ENCODE measurements at places on chromosomes 11 and 22.

DNA sequence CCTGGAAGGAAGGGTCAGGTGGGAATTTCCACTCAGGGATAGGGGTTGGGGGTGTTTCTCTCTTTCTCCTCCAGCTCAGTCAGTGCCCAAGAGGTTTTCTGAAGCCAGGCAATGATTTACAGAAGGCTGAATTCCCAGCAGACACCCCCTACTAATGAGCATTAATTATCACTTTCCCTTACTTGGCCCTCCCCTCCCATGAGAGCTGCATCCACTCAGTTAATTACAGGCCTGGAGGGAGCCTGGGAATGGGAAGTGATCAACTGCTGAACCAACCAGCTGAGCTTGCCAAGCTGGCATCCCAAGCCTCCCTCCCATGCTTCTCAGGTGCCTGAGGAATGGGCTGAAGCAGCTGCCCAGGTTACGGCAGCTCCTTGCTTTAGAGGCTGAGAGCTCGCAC lies 992 bp downstream of the LGALS12 start:
- DNase-seq = no peak

- peak; percentile 52 for DNase-seq
Observed at GRCh38 chr11:67271541-67272284, 5.4 kb downstream of the GRK2 start.

GRCh38 chr11:11641581-11641980 lies 19.8 kb upstream of the GALNT18 start:
- no peak for DNase-seq

DNA sequence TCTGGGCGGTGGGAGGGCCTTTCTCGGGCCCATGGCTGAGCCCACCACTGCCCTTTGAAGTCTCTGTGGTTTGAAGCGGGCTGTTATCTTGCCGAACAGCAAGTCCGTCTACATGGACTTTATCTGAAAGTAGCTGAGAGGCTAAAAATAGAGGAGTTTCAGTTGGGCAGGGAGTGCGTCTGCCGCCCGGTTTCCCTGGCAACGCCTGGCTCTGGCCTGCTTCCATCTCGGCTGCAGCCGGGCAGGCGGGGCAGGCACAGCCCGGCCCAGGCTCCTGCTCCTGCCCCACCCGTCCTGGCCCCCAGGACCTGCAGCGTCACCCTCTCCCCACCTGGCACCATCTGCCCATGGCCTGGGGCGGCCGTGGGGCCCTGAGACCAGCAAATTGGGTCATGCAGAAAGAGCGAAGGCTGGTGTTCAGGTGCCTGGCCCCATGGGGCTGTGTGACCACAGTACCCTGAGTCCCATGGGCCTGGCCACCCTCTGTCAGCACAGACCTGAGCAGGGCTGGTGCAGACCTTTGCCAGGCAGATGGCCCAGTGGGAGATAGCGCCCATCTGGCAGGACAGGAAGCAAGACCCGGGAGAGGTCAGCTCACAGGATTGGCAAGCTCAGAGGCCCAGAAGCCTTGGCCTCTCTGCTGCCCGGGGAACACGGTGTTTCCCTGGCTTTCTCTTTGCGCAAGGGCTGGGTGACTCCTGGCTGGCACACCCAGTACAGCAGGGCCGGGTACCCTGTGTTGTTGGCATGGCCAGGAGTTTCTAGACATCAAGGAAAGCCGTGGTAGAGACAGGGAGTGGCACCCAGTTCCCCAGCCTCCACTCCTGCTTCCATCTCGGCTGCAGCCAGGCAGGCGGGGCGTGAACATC lies 79.1 kb upstream of the KCNQ1OT1 start:
- peak; percentile 26 for DNase-seq

DNA sequence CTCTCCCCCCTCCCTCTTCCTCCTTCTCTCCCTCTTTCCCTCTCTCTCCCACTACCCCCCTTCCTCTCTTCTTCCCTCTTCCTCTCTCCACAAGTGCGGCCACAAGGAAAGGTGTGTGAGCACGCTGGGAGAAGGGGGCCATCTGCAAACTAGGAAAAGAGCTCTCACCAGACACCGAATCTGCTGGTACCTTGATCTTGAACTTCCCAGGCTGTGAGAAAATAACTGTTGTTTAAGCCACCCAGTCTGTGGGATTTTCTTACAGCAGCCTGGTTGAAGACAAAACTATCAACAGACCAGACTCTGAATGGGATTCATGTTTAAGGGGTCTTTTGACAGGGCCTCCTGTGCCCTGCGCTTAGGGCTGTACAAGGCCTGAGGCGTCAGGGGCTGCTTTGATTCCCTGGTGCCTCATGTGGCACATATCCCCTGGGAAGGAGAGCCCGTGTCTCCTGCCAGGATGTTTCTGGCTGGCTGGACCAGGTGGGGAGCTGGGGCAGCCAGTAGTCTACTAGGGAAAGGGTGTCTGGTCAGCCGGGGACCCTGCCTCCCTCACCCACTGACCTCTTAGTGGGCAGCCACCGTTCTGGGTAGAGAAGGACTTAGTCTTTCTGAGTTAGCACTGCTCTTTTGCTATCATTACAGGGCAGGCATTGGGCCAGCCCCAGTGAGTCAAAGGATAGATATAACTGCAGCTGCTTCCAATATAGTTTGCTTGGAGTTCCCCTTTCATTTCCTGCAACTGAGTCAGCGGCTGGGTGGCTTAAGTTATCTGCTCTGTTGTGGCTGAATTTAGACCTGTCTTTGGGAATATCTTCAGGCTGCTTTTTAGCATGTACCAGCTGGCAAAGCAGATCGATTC lies 6.2 kb downstream of the PANX1 start:
- DNase-seq = no peak

GRCh38 chr11:8035200-8035855 lies 45.7 kb upstream of the TUB start:
- no peak for DNase-seq

DNA sequence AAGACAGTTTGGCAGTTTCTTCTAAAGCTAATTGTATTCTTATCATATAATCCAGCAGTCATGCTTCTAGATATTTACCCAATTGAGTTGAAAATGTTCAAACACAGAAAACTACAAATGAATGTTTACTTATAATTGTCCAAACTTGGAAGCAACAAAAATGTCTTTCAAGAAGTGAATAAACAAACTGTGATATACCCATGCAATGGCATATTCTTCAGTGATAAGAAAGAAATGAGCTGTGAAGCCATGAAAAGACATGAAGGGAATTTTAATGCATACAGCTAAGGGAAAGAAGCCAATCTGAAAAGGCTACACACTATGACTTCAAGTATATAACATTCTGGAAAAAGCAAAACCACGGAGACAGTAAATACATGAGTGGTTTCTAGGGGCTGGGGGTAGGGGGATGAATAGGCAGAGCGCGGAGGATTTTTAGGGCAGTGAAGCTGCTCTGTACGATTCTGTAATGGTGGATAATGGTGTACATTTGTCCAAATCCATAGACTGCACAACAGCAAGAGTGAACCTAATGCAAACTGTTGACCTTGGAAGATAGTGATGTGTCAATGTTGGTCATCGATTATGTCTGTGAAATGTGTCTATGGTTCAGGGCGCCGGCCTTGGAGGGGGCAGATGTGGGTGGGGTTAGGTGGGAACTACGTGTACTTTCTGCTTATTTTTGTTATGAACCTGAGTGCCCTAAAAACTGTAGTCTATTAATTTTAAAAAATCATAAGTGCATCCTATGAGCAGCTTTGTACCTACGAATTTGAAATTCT lies 424.9 kb downstream of the TBC1D22A start:
- no peak for DNase-seq

DNA sequence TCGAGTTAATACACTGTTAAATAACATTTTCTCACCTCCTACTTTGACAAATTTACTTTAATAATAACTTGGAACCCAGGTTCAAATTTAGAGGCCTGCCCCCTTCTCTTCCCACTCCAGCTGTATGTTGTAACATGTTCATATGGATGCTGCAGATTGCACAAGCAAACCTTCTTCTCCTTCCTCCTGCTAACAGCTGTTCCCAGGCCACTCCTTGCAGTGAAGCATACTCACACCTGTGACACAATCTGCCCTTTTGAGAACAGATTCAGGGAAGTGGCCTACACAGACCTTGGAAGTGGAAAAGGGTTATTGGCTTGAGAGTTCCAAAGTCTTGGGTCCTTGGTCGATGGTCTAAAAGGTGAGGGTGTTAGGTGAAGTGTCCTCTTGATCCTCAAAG lies 131.9 kb downstream of the TEAD1 start:
- DNase-seq = no peak

DNA sequence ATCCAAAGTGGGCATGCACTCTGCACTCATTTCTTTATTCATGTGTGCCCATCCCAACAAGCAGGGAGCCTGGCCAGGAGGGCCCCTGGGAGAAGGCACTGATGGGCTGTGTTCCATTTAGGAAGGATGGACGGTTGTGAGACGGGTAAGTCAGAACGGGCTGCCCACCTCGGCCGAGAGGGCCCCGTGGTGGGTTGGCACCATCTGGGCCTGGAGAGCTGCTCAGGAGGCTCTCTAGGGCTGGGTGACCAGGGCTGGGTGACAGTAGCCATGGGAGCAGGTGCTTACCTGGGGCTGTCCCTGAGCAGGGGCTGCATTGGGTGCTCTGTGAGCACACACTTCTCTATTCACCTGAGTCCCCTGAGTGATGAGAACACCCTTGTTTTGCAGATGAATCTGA lies 129.3 kb upstream of the B3GAT1 start:
- no peak for DNase-seq

Measured in NAMALWA (cell line).